ENCODE measurements at places on chromosomes 4 and X. TPM values are rescaled to one million over a fixed set of nuclear protein-coding genes. Genes with fewer than 3 reads are reported as not detected.

Gene PAGE4
- total RNA-seq, result not detected

Gene PSAPL1
- 0.04 TPM for total RNA-seq

Gene RAI2
- total RNA-seq, result 0.72 TPM

Gene WWC2
- total RNA-seq, result 99.3 TPM

Gene C4orf51
- total RNA-seq, result 6.0 TPM

Gene FRMPD4
- 0.18 TPM for total RNA-seq

Gene GAGE12J
- not detected for total RNA-seq

- peaks cover 6% of the 10 kb centered on the region for H3K36me3 ChIP-seq
- no peak overlapping the region for H3K27ac ChIP-seq
- H3K4me1 ChIP-seq, result no peaks in the 10 kb centered on the region
- no peak overlapping the region for H3K4me3 ChIP-seq
- no peaks in the 10 kb centered on the region for H3K27me3 ChIP-seq
- no peak for DNase-seq
Measured at GRCh38 chrX:81779701-81780100, 577.8 kb downstream of the SH3BGRL start.

- no peak for DNase-seq
- no peak overlapping the region for H3K4me3 ChIP-seq
- H3K4me1 ChIP-seq, result no peaks in the 10 kb centered on the region
- no peaks in the 10 kb centered on the region for H3K27me3 ChIP-seq
- H3K27ac ChIP-seq, result no peak overlapping the region
- peaks cover 10% of the 10 kb centered on the region for H3K36me3 ChIP-seq
Measured at GRCh38 chrX:46444011-46444410, 101.2 kb downstream of the ZNF674 start.

DNA sequence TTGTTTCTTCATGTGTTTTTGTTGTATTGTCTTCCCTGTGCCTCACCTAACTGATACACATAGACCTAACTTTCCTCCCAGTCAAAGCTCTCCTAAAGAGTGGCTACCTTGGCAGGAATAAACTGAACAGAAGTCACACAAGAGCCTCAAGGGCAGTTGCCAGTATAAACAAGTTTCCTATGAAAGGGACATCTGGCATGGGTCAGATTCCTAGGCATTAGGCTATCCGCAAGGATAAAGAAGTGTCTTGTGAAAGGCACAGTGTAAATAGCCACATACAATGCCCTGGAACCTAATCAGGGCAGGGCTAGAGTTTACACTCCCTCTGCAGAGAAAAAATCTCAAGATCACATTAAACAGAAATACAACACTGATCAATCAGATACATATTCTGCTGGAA lies 220.8 kb downstream of the SPANXN3 start:
- H3K4me1 ChIP-seq, result no peaks in the 10 kb centered on the region
- DNase-seq, result no peak
- H3K4me3 ChIP-seq, result no peak overlapping the region

DNA sequence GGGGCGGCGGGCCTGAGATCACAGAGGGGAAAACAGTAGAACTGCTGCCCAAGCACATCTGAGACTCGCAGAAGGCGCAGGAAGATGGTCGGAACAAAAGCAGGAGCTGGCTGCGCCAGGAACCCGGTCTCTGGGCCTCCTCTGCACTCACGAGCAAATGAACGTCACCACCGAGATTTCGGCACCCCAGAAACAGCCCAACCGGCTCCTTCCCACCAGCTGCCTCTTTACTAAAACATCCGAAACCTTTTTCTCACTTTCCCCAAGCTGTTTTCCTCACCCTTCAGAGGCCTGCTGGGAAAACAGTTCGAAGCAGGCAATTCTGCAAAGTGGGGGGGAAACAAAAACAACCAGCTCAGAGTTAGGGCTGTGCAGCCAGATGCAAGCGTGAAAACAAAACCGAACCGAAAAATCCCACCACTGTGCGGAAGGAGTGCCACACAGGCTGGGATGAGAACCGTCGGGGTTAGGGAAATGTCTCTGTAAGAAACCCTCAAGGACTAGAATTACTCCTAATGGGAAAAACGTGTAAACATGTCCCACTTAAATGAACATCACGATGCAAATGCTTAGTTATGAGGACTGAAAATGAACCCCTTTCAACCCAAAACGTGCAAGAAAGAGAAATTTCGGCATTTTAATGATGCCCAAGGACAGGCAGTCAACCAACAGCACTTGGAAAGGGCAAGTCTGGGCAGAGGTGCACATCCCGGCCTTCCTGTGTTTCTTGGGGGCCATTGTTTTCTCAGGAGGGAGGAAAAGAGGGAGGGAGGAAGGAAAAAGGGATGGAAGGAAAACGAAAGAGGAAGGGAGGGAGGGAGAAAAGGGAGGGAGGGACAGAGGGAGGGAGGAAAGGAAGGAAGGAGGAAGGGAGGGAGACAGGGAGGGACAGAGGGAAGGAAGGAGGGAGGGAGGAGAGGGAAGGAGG lies 15.8 kb downstream of the DHRSX start:
- DNase-seq, result no peak
- H3K27ac ChIP-seq, result peak overlapping the region; percentile 39
- peaks cover 3% of the 10 kb centered on the region for H3K4me1 ChIP-seq

GRCh38 chrX:145840531-145840930 lies 22.9 kb downstream of the SLITRK2 start:
- H3K27ac ChIP-seq, result no peak overlapping the region
- no peaks in the 10 kb centered on the region for H3K27me3 ChIP-seq
- H3K36me3 ChIP-seq, result no peaks in the 10 kb centered on the region
- no peak overlapping the region for H3K4me3 ChIP-seq
- DNase-seq, result no peak
- no peaks in the 10 kb centered on the region for H3K4me1 ChIP-seq

GRCh38 chr4:152920768-152921167 lies 15.4 kb upstream of the FHDC1 start:
- no peak overlapping the region for H3K27ac ChIP-seq
- peaks cover 51% of the 10 kb centered on the region for H3K36me3 ChIP-seq
- H3K4me3 ChIP-seq, result no peak overlapping the region
- no peaks in the 10 kb centered on the region for H3K4me1 ChIP-seq
- no peaks in the 10 kb centered on the region for H3K27me3 ChIP-seq

GRCh38 chr4:4930677-4931076 lies 71.2 kb downstream of the MSX1 start:
- DNase-seq, result no peak
- no peaks in the 10 kb centered on the region for H3K27me3 ChIP-seq
- H3K4me3 ChIP-seq, result no peak overlapping the region

- H3K27ac ChIP-seq, result no peak overlapping the region
- no peaks in the 10 kb centered on the region for H3K36me3 ChIP-seq
- H3K27me3 ChIP-seq, result no peaks in the 10 kb centered on the region
- H3K4me1 ChIP-seq, result no peaks in the 10 kb centered on the region
- no peak overlapping the region for H3K4me3 ChIP-seq
- DNase-seq, result no peak
Measured at GRCh38 chr4:141580523-141580922, 55.9 kb upstream of the IL15 start.

GRCh38 chr4:123046096-123046495 lies 123.7 kb upstream of the NUDT6 start:
- no peaks in the 10 kb centered on the region for H3K4me1 ChIP-seq
- H3K36me3 ChIP-seq, result peaks cover 30% of the 10 kb centered on the region
- no peak overlapping the region for H3K4me3 ChIP-seq
- no peak overlapping the region for H3K27ac ChIP-seq
- DNase-seq, result no peak
- no peaks in the 10 kb centered on the region for H3K27me3 ChIP-seq

DNA sequence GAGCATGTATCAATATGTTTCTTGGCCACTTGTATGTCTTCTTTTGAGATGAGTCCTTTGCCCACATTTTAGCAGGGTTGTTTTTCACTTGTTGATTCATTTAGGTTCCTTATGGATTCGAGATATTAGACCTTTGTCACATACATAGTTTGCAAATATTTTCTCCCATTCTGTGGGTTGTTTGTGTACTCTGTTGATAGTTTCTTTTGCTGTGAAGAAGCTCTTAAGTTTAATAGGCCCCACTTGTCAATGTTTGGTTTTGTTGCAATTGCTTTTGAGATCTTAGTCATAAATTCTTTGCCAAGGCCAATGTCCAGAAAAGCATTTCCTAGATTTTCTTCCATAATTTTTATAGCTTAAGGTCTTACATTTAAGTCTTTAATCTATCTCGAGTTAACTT lies 280.7 kb upstream of the GALNT7 start:
- no peaks in the 10 kb centered on the region for H3K36me3 ChIP-seq
- no peaks in the 10 kb centered on the region for H3K27me3 ChIP-seq
- no peaks in the 10 kb centered on the region for H3K4me1 ChIP-seq

GRCh38 chr4:7457201-7458065 lies 22.7 kb upstream of the PSAPL1 start:
- DNase-seq, result no peak
- no peak overlapping the region for H3K27ac ChIP-seq
- no peaks in the 10 kb centered on the region for H3K27me3 ChIP-seq
- H3K4me3 ChIP-seq, result no peak overlapping the region
- no peaks in the 10 kb centered on the region for H3K36me3 ChIP-seq

- H3K27ac ChIP-seq, result no peak overlapping the region
- no peak for DNase-seq
- H3K4me3 ChIP-seq, result no peak overlapping the region
- H3K4me1 ChIP-seq, result no peaks in the 10 kb centered on the region
- no peaks in the 10 kb centered on the region for H3K27me3 ChIP-seq
Measured at GRCh38 chr4:163959932-163960331, 465.4 kb downstream of the TMA16 start.

DNA sequence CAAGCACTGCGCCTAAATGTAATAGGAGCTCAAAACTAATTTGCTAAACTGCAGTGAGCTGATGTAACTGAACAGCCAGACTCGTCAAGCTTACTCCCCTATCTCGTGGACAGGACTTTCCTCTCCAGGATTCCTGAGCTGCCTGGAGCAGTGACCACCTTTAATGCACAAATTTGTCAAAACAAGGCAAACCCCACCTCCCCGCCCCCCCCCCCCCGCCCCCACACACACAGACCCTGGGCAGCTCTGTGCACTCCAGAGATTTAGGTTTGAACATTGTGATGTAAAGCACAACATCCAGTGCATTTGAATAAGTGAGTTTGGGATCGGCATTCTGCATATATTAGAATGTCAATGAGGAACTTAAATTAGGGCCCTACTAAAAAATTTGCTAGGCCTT lies 77.7 kb upstream of the DHX15 start:
- peak; percentile 53 for DNase-seq
- H3K4me1 ChIP-seq, result peaks cover 25% of the 10 kb centered on the region
- no peaks in the 10 kb centered on the region for H3K27me3 ChIP-seq
- peak overlapping the region; percentile 66 for H3K27ac ChIP-seq

GRCh38 chrX:143994206-143994605 lies 110.3 kb downstream of the UBE2NL start:
- no peak for DNase-seq
- H3K27ac ChIP-seq, result no peak overlapping the region
- no peaks in the 10 kb centered on the region for H3K27me3 ChIP-seq
- no peak overlapping the region for H3K4me3 ChIP-seq
- H3K4me1 ChIP-seq, result no peaks in the 10 kb centered on the region

DNA sequence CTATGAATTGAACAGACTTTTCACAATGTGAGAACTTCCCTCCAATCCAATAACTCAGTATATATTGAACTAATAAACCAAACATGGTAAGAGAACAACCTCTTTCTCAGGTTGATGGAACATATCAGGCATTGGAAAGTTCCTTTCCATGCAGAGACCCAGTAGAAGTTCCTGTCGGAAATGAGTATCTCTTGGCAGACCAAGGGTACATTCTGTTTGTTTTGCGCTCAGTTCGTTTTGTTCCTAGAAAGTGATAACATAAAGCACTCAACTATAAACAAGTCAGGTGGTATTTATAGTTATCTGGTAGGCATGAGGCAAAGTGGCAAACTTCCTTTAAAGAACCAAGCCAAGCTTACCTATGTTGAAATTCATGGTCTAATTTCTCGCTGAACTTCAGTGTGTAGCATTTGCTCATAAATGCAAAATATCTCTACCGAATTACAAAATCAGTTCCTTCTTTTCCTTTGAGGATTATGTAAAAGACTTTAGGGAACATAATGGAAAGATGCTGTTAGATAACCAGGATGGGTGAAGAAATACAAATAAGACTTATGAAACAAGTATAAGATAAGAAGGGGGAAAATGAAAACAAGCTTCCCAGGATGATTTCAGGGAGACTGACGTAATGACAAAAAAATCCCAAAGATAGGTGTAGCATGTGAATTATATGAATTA lies 120.3 kb downstream of the ARHGAP24 start:
- H3K36me3 ChIP-seq, result no peaks in the 10 kb centered on the region

DNA sequence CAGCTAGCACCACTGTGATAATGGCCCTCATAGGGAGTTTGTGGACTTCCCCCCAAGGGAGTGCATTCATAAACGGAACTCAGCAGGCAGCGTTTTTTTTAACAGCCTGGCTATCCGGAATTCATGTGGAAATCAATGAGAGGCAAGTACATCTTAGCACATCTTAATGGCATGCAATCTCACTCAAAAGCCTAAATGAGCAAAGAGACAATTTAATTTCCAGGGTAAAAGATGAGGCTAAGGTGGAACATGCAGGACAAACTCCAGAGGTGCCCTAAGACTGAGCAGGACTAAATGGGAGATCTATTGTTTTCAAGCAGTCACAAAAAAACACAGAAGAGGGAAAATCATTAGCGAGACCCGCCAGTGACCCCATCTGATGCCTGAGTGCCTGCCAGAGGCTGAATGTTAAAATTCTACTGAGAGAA lies 243.5 kb upstream of the KCNIP4 start:
- no peaks in the 10 kb centered on the region for H3K27me3 ChIP-seq
- H3K4me1 ChIP-seq, result 0 out of 2 replicates have a peak, but pooled peaks cover 3% of the 10 kb centered on the region
- H3K4me3 ChIP-seq, result no peak overlapping the region
- H3K27ac ChIP-seq, result no peak overlapping the region
- H3K36me3 ChIP-seq, result peaks cover 9% of the 10 kb centered on the region
- DNase-seq, result no peak

DNA sequence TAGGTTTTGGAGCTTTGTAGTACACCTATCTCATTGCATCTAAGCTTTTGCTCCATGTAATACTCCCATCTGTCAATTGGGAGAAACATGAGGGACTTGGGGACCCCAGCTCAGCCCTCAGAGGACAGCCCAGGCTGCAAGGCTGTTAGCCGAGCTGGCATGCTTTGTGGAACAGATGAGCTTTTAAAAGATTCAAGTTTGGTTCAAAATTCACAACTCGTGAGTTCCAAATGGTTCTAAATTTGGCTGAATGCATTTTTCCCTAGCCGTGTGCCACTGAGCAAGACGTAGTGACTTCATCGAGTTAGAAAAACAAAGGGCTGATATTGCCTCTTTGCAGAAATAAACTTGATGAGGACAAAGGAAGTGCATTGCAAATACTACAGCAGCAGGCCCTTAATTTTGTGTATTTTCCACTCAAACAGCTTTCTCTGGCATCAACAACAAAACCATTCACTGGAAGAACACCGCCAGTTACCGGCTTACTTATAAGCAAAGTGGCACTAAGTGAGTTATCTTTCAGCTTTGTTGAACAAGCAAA lies 165.0 kb upstream of the HS3ST1 start:
- 0 out of 2 replicates have a peak, but pooled peaks cover 2% of the 10 kb centered on the region for H3K27me3 ChIP-seq
- no peak for DNase-seq
- no peaks in the 10 kb centered on the region for H3K4me1 ChIP-seq
- no peaks in the 10 kb centered on the region for H3K36me3 ChIP-seq

DNA sequence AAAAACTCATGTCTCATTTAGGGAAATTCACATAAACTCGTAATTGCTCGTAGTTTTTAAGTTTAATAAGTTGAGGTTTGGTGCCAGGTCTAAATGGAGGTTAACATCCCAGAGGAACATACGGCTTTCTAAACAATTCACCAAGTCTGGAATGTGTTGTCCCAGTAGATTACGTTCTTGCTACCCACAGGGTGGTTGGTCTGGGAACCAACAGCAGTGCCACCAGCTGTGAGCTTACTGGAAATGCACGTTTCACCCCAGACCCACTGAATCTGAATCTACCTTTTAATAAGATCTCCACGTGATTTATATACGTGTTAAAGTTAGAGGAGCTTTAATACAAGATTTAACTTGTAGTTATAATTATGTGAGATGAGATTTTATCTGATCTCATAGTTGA lies 134.3 kb downstream of the BMPR1B start:
- H3K27me3 ChIP-seq, result no peaks in the 10 kb centered on the region
- no peak overlapping the region for H3K27ac ChIP-seq
- peaks cover 9% of the 10 kb centered on the region for H3K4me1 ChIP-seq
